Pancreas (tissue), 10 donors: ENCODE measurements at places on chromosomes 16 and 17. TPM values are rescaled to one million over a fixed set of nuclear protein-coding genes. Genes with fewer than 3 reads are reported as not detected.

TAT gene
- total RNA-seq = 0.20 TPM

ATXN1L gene
- total RNA-seq = 12.3 TPM

ATP1B2 gene
- 1.0 TPM for total RNA-seq

DNA sequence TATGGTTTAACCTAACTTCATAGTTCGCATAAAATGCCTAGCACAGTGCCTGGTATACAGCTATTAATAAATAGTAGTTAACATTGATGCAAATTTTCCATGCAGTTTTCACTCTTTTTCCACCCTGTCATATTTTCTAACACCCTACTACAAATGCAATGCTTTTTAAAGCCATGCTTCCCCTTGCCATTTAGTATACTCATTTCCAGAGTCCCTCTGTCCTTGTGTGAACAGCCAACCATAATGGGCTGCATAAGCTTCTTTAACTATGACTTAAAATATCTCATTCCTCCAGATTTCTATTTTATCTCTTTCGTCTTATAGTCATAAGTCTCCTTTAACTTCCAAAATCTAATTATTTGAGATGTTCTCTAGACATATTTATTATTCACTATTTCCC is 284.1 kb downstream of the GRIN2A start:
- DNase-seq = no peak

DNA sequence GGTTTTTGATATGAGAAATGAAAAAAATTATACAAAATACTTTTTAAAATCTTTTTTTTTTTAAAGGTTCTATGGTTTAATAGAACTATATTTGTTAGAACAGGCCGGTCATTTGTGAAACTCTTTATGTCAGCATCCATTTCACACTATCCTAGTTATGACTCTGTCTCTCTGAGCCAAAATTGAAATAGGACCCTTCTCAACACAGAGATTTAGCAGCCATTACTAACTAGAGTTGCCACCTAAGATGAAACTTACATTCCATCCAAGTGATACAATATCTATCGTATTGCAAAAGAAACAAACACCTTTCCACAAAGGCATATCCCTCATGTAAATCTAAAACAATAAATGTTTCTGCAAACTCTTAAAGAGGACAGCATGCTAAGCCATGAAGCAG is 249.8 kb downstream of the CDH11 start:
- no peak for DNase-seq

KRTAP2-4 gene
- not detected for total RNA-seq

GRCh38 chr16:85616607-85617321 is 3.6 kb downstream of the GSE1 start:
- DNase-seq = peak; percentile 69
